ENCODE measurements at places on chromosomes 3 and 15. TPM values are rescaled to one million over a fixed set of nuclear protein-coding genes. Genes with fewer than 3 reads are reported as not detected.

CALML4 gene
- 14.2 TPM for total RNA-seq

SLC22A14 gene
- 0.23 TPM for total RNA-seq

PLSCR5 gene
- total RNA-seq: not detected

GRCh38 chr3:159273608-159274007, 471.8 kb downstream of the MFSD1 start:
- DNase-seq: no peak

- DNase-seq: no peak
These were observed 479.1 kb upstream of the ALCAM start for GRCh38 chr3:104887619-104888018.

DNA sequence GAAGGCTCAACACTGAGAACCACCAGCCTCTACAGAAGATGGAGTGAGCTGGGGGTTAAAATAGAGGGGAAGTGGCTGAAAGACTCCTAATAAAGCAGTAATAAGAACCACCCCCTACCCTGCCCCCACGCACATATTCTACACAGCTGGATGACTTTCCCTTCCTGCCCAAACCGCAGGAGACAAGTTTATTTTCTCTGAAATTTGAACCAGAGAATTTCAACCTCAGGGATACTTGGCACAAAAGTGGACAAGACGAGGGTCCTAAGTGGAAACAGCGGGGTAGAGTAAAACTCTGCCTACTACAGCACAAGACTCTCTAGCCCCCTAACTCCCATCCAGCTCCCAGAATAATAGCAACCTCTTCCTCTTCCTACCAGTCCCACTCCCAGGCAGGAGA, 28.4 kb downstream of the USF3 start:
- DNase-seq: no peak

GRCh38 chr3:157618075-157618760, 115.0 kb upstream of the VEPH1 start:
- no peak for DNase-seq

DNA sequence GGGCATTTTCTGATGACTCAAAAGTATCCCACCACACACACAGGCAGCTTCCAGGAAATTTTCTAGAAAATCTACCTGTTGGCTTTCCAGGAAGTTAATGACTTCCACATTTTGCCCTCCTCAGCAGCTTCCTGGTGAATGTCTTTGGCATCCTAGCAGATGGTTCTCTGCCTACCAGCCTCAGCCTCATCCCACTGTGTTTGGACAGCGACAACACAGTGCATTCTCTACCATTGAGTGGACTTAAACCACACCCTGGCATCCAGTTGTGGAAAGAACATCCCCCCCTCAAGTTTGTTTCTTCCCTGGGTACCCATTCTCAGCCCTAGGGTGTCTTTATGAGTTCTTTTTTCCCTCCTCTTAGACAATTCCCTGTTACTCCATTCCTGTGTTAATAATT, 50.8 kb upstream of the GADL1 start:
- no peak for DNase-seq

DNA sequence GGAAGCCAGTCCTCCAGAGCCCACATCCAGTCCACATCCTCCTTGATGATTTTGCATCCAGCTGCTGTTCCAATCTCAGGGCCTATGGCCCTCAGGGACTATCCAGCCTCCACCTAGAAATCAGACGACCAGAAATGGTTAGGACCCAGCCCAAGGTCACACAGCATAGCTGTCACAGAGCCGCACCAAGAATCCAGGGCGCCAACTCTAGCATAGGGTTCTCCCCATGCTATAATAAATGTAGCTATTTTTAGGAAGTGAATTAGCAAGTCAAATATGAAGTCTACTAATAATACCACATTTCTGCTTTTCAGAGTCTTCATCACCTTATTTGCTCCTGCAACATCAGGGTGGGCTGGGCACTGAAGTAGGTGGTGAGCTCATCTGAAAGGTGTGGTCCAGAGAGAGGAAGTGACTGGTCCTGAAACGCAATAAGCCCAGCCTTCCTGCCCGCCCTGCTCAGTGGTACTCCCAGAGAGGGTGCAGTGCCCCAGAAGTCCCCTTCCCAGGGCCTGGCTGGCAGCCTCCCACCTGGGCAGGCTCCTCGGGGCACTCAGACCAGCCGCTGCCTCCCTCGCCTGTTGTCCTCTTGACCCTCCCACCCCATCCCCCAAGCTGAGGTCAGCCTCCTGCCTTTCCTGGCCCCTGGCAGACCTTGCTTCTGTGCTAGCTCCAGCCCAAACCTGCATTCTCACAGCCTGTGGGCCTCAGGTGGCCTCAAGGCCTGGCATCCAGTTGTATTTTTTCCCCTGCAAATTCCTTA, 17.6 kb upstream of the CYP11A1 start:
- no peak for DNase-seq

Data from esophagus muscularis mucosa (tissue), 4 donors.